ENCODE measurements at places on chromosomes 2 and 18.

GRCh38 chr2:9800639-9800974 is 42.7 kb upstream of the TAF1B start:
- peak; percentile 54 for DNase-seq

GRCh38 chr2:232908695-232909094 is 38.6 kb downstream of the SNORC start:
- no peak for DNase-seq

DNA sequence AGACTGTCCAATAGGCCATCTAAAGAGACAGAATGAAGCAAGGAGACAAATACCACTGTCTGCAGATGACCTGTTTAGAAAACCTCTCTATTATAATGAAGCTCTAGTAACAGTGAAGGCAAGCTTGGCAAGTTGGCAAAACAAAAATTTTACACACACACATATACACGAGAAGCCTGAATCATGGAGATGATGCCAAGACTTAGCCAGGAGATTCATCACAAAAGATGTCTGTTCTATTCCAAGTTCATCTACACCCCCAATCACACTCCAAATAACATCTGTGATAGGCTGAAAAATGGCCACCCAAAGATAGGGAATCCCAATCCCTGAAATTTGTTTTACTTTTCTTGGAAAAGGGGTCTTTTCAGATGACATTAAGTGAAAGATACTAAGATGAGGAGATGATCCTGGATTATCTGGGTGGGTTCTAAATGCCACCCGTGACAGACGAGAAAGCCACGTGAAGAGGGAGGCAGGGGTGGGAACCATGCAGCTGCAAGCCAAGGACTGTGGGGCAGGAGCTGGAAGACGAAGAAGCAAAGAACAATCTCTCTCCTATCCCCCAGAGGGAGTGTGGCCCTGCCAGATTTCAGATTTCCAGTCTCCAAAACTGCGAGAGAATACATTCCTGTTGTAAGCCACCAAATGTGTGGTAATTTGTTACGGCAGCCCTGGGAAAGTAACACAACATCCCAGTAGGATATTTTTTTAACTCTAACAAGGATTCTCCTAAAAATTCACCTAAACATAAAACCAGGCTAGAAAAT is 20.0 kb downstream of the HDLBP start:
- no peak for DNase-seq

DNA sequence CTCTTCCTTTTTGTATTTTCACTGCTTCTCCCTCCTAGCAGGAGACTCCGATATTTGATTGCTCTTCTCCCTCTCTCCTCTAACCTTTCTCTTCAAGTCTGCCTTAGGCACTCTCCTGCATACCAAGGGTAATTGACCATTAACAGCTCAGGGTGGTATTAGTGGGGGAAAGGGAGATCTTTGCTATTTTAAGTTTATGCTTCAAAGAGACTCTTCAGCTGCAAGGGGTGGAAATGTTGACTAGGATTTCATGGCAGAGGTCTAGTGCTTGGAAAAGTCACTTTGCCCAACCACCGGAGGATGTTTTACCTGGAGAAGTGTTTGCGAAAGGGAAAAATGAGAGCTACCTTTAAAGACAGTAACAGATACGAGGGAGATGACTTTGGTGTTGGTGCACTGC is 453.7 kb downstream of the SLC4A3 start:
- peak; percentile 73 for DNase-seq

DNA sequence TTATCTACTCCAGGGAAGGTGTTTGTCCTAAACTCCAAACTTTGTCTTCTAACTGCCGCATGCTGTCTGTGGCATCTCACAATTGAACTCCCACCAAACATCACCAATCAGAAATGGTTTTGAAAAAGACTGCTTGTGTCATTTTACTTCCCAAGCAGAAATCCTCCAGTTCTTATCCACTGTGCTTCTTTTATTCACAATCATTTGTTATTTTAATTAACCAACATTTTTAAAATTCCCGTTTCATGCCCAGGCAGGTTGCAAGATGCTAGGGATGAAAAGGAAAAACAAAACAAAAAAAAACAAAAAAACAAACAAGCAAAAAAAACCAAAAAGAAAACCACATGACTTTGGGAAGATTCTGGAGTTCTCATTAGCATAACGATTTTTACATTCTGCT is 63.5 kb upstream of the RAB27B start:
- no peak for DNase-seq

DNA sequence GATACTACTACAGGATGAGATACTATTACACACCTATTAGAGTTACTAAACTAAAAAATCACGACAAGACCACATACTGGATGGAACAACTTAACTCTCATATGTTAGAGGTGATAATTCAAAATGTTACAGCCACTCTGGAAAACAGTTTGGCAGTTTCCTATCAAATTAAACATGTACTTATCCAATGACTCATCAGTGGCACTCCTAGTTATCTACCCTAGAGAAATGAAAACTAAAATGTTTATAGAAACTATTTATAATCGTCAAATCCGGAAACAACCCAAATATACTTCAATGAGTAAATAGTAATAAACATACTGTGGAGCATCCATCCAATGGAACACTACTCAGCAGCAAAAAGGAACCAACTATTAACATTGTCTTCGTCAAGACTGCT is 137.0 kb upstream of the RBBP8 start:
- no peak for DNase-seq

DNA sequence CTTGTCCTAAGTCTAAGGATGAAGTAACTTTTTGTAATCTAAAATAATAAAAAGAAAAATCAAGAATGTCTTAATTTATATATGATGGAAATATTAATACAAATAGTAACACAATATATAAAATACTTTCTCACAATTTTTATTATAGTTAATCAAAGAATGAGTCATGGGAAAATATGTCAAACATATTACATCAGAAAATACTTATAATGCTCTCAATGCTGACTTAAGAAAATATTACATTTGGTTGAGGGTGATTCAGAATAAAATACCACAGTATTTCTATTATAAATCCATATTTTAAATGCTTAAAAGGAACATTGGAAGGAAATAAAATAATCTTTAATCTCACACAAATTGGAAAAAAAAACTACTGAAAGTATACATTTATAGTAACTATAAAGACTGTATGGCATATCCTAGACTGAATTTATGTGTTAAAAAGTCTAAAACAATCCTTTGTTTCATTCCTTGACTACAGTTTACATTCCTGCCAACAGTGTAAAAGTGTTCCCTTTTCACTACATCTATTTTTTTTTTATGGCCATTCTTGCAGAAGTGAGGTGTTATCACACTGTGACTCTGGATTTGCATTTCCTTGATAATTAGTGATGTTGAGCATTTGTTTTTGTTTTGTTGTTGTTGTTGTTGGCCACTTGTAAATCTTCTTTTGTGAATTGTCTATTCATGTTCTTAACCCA is 1573.5 kb upstream of the ACVR2A start:
- DNase-seq, result no peak

DNA sequence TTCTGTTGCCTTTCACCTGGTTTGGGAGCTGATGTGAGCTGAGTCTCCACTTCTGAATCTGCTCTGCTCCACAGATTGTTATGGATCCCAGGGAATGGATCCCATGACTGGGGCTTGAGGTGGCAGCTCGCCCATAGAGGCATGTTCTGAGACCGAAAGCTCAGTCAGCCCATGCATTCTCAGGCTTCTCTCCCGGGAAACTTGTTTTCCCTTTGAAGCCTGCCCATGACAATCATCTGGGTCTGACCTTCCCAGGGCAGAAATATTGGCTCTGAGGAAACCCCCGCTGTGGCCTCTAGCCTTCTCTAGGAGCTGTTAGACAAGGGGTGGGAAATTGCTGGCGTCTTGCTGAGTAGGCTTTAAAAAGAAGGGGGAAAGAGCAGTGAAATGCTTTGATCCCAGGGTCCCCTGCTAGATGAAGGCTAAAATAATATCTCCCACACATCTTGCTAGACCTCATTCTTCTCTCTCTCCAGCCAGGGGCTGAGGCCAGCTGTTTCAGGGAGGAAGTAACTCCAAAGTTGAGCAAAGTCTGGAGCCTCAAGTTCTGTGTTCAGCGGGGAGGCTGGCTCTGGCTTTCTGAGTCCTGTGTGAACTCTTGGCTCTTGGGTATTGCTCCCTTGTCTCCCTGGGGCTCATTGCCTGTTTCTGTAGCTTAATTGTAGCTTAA is 2.0 kb downstream of the VAMP8 start:
- DNase-seq, result peak; percentile 56

- no peak for DNase-seq
These were observed 72.9 kb downstream of the MAP3K20 start for GRCh38 chr2:173148520-173148919.

- no peak for DNase-seq
These were observed 241.5 kb downstream of the SATB2 start for GRCh38 chr2:199216253-199216652.

- no peak for DNase-seq
These were observed 17.3 kb downstream of the PFN4 start for GRCh38 chr2:24105816-24106215.

- DNase-seq, result peak; percentile 42
These were observed 200.7 kb downstream of the BCL11A start for GRCh38 chr2:60352491-60353405.

DNA sequence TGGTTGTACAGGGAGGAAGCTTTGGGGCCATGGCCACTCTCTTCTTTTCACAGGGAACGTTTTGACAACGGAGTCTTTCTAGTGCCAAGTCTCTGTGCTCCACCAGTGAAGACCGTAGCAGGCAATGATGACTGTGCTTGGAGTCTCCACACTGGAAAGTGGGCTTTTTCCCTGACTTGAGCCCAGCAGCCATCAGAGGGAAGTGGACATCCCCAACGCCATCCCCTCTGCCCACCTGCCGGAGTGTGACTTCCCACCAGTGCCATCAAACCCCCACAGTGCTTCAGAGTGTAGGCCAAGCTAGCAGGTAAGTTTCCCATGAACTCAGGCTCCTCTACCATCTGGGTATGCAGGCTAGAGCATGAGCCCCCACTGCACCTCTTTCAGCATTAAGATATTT is 78.7 kb downstream of the APOB start:
- DNase-seq, result no peak

- DNase-seq, result no peak
These were observed 68.9 kb upstream of the LTBP1 start for GRCh38 chr2:32877587-32878510.

DNA sequence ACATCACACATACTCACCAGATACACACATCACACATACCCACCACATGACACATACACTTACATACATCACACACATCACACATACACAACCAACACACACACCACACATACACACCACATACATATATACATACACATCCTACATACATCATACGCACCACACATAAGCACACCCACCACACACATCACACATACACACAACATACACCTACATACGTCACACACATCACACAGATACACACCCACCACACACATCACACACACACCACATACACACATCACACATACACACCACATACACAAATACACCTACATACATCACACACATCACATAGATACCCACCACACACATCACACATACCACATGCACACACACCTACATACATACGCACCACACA is 158.4 kb downstream of the NDUFA10 start:
- no peak for DNase-seq

GRCh38 chr2:232126301-232127099 is 165.0 kb downstream of the DIS3L2 start:
- no peak for DNase-seq

DNA sequence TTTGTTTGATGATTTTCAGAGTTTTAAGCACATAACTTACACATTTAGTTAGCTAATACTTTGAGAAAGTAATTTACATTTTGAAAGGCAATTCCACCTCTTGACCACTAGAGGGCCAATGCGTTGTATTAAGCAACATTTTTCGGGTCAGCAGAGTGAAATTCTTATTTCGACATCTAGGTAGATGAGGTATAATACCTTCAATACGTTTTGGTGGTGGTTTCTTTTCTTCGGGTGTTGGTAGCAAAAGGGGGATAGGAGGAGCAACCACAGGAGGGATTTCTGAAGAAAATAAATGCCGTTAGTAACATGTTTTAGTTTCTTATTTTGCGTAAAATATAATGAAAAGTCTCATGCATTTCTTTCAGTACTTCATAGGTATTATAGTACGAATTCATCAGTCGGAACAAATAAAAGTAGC is 106.3 kb downstream of the TTN start:
- no peak for DNase-seq

DNA sequence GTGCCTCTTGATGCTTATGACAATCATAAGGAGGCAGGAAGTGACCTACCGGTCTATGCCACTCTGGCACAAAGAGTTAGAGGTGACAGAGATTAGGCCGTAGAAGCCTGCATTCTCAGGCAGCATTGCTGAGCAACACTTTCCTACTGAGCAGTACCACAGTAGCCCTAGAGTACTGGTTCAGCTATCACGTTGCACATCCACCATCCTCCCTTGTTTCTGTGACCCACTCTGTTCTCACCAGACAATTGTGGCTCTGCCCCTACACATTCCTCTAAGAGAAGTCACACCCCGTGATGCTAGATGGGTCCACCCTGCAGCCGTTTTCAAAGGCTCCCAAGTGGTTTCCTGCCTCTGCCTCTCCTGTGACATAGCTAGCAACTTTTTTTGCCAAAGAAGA is 22.6 kb upstream of the SUCLG1 start:
- peak; percentile 76 for DNase-seq

GRCh38 chr2:62426154-62426912 is 79.7 kb downstream of the TMEM17 start:
- no peak for DNase-seq

GRCh38 chr18:44036501-44036900 is 644.2 kb upstream of the SETBP1 start:
- no peak for DNase-seq

- no peak for DNase-seq
These were observed 112.8 kb upstream of the MAP3K20 start for GRCh38 chr2:172962824-172963223.
